ENCODE measurements at places on chromosomes 6 and 20.

DNA sequence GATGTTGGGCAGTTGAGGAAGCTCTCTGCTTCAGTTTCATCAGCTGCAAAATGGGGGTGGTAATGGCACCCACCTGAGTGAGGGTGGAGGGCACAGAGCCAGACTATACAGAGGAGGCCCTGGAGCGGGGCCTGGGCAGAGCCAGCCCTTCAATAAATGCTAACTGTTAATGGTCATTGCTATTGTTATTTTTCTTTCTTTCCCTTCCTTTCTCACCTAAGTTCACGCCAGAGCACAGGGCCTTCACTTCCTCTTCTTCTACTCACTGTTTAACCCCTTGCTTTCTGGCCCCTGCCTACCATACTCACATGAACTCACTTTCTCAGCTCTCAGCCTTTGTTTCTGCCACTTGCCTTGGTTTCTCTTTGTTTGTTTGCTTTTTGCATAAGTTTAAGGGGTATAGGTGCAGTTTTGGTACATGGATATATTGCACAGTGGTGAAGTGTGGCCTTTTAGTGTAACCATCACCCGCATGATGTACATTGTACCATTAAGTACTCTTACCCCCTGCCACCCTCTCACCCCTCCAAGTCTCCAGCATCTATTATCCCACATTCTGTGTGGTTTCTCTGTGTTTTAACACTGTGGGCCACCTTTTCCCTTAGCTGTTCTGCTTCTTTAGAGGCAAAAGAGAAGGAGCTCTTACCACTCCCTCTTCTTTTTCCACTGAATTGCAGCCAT, 7.5 kb upstream of the RREB1 start:
- DNase-seq, result no peak

DNA sequence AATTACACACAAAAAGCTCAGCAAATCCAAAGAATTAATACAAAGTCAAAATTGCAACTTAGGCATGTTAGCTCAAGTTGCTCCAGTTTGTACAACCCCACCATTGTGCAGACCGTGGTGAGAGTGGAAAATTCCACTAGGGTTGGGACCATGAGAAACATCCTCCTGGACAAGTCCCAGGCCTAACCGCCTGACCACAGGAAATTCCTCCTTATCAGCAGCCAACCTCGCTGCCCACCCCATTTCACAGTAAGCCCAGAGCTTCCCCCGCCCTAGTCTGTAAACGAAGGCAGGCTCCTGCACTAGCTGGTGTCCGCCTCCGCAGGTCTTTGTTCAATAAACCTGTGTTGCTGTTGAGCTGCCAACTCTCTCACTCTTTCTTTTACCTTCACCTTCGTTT, 1023.3 kb downstream of the EYS start:
- DNase-seq, result no peak

DNA sequence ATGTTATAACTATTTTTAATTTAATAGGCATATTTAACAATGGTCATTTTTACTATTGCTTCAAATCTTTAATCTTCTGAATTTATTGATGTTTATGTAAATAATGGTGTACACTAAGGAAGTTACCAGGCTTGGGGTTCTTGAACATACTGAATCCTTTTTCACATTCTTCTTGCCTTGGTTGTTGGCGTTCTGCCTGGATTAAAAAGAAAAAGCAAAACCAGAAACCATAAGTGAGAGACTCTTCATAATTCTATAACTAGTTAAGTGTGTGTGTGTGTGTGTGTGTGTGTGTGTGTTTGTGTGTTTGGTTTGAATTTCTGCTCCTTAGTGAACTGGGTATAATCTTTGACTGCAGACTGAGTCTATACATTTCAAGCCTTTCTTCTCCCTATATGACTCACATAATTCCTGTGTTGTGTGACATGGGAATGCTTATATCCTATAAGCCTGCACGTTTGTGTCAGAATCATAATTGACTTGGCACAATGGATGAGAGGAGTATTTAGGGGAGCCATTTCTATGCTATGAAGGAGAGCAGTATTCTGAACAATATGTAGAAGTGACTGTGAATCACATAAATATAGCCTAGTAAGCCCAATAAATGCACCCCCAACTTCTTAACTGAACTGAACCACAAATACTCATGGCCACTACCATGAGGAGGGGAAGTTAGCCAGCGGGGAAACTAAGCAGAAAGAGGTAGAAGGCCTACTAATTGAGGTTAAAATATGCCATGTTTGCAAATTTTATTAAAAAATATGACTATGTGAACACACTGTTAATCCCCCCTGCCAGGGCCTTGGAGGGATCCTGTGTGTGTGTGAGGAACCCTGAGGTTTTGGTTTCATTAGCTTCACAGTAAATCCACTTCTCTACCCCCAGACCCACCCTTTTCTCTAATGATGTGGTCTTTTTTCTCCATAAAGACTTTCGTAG, 425.5 kb downstream of the BCKDHB start:
- DNase-seq, result no peak

- DNase-seq, result no peak
Measured at GRCh38 chr6:125746019-125746414, 3.4 kb upstream of the HEY2 start.

DNA sequence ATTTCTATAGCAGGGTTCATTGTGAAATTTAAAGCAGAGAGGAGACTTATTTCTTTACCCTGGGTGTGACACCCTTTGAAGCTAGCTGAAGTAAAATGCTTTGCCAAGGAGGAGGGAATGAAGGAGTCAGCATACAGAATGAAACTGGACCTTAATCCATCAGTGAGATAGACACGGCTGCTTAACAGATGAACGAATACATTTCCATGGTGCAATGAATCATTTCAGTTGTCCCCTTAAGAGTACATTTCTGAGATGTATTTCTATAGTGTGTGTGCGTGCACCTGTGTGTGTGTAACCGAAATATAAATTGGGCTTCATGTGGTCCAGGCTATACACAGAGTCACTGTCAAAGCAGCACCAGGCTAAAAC, 73.8 kb upstream of the CD93 start:
- no peak for DNase-seq

DNA sequence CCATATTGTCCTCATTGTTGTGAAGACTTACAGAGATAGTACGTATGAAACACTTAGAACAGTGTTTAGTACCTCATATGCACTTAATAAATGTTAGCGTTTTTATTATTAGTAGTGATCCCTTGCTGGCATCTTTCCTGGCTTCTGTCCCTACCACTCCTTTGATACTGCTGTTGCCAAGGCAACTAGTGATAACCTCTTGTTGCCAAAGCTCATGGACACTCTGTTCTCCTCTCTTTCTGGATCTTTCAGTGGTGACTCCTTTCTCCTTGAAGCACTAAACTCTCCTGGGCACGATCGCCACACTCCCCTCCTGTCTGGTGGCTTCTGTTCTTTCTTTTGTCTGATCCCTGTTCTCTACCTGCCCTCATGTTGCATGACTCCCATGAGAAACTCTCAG, 83.5 kb downstream of the FOXO3 start:
- DNase-seq, result no peak

- DNase-seq, result no peak
Measured at GRCh38 chr20:38243709-38244020, 16.9 kb downstream of the KIAA1755 start.

- no peak for DNase-seq
Measured at GRCh38 chr6:97963193-97963592, 680.2 kb upstream of the MMS22L start.

GRCh38 chr6:109979033-109979921, 1.2 kb downstream of the GPR6 start:
- no peak for DNase-seq

- no peak for DNase-seq
Measured at GRCh38 chr6:131770776-131771175, 37.0 kb upstream of the ENPP1 start.

DNA sequence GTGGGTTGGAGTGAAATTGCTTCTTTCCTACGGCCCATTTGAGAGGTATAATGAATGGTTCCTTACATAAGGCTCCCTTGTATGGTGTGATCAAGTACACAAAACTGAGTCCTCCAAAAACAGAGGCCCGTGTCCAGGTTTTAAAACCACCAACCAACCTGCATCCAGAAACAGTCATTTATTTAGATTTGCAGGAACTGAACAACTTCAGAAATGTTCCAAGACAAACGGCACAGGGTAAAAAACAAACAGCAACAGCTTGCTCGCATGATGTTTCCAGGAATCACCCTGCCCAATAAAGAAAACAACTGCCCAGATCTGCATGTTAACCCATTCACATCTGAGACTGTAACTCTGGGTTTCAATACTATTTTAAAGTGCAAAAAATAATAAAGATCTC, 40.2 kb upstream of the TRAM2 start:
- DNase-seq, result no peak

DNA sequence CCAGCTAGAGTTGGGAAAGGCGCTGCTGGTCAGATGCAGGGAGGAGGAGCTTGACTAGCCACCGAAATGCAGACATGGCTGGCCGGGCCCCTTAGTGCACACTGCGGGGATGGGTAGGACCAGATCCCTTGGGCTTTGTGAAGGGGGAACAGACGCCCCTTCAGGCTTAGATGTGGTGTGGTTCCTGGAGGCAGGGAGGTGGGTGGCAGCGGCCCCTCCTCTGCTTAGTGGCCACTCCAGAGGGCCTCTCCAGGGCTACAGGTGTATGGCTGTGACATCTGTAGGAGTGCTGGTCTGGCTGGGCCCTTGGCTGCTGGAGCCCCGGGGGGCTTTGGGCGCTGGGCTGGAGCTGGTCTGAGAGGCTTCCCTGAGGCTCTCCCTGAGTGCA, 5.9 kb downstream of the CCND3 start:
- DNase-seq, result no peak

Data from amygdala (tissue), 56 donors.